Foreskin fibroblast (primary cell): ENCODE measurements at places on chromosomes 6 and 20.

DNA sequence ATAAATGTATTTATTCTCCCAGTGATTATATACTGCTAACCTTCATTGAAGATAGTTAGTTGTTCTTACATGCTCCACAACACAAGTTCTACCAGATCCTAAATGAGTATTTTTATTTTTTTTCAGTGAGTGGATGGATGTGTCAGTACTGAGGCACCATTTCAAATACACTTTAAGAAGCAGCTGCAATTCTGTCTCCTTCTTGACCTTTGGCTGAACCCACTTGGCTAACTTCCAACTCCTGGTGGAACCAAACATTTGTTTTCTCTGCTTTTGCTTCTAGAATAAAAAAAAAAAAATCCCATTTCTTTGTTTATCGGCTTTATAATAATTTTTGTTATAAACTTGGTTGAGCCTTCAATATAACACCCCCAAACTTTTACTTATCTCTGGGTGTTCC lies 458.3 kb upstream of the MAP3K7 start:
- DNase-seq = no peak

DNA sequence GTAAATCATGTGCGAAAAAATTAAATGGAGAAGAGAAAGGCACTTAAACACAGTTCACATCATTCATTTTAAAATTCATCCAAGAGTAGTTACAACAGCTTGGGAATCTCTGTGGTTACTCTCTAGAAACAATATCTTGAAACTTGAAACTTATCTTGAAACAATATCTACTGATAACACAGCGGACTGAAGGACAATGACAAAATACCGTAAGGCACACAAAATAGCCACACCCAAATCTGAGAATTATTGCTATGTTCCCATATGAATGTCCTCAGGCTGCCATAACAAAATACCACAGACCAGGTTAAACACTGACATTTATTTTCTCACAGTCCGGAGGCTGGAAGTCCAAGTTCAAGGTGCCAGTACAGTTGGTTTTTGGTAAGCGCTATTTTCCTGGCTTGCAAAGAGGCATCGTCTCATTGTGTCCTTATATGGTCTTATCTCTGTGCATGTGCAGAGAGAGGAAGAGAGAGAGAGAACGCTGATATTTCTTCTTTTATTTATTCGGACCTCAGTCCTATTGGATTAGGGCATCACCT lies 122.5 kb upstream of the BTBD3 start:
- DNase-seq = no peak

- peak; percentile 10 for DNase-seq
These were observed 882 bp downstream of the CNR1 start for GRCh38 chr6:88165087-88165843.

DNA sequence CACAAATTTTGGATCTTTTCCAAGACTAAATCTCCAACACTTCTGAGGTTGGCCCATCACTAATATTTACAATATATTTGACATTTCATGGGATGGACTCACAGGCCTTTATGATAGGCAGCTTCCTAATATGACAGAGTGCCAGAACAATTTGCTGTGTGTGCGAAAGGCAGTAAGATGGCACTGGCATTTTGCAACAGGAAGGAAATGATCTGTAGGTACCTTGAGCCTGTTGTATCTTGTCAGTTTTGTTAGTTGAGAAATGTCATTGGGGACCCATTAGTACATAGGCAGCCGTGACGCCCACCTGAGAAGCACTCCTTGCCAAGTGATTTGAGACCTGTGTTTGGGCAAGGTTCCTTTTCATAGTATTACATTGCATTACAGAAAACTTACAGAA lies 153.4 kb upstream of the HEY2 start:
- DNase-seq = no peak

GRCh38 chr20:5735845-5736510 lies 14.2 kb upstream of the SHLD1 start:
- DNase-seq = peak; percentile 56

DNA sequence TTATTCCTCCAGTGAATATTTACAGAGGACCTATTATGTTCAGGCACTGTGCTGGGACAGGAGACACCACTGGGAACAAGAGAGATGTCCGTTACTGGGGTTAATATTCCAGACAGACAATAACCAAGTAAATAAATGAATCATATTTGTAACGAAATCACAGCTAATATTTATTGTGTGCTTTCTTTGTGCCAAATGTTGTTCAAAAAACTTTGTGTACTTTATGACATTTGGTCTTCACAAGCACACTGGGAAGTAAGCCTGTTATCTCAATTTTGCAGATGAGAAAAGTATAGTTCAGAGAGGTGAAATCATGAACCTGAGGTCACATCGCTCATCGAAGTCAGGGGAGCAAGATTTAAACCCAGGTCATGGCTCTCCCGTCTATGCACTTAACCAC lies 36.5 kb upstream of the PREX1 start:
- DNase-seq = no peak

- no peak for DNase-seq
These were observed 39.3 kb upstream of the ID1 start for GRCh38 chr20:31565699-31566318.

- peak; percentile 53 for DNase-seq
These were observed 77.1 kb downstream of the JARID2 start for GRCh38 chr6:15322781-15323536.

GRCh38 chr20:59161721-59162120 lies 1.9 kb upstream of the ZNF831 start:
- no peak for DNase-seq
